ENCODE measurements at places on chromosomes 11 and 22.

GRCh38 chr11:68436985-68437926 lies 23.3 kb upstream of the PPP6R3 start:
- peaks cover 9% of the 10 kb centered on the region for H3K4me1 ChIP-seq
- no peak overlapping the region for H3K27ac ChIP-seq
- no peak for DNase-seq

DNA sequence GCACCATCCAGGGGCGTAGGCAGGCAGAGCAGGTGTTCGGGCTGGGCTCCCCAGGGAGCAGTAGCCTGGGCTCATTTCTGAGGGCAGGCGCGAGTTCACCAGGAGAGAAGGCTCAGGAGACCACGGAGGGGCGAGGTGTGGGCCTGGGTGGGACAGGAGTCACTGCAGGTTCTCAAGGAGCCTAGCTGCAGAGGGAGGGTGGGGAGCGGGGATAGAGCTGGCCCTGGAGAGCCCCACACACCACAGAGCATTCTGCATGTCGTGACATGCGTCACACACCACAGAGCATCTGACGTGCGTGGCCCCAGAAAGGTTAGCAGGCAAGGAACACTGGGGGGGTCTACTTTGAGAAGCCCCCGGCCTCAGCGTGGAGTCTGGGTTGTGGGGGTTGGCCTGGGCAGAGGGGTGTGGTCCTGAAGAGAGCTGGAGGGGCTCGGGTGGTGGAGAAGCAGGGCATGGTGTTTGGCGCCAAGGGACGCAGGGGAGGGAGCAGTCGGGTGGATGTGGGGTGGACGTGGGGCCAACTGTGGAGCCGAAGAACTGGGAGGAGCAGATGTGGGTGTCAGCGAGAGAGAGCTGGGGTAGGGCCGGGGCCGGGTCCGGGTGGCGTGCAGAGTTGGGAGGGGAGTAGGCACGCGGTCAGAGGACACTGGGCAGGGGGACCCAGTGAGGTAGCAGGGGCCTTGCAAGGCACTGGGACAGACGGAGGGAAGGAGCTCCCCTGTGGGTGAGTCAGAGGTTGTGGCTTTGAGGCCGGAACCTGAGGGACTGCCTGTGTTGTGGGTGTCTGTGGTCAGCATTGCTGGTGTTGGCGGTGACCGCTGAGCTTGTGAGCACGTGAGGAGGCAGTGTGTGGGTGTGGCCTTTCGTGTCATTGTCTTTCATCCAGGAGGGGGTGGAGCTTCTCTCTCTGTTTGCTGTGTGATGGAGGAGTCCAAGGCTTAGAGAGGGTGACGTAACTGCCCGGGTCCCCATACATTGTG lies 25.5 kb downstream of the CTTN start:
- H3K4me3 ChIP-seq: no peak overlapping the region
- no peaks in the 10 kb centered on the region for H3K27me3 ChIP-seq
- peaks cover 57% of the 10 kb centered on the region for H3K36me3 ChIP-seq
- no peak overlapping the region for H3K27ac ChIP-seq
- no peaks in the 10 kb centered on the region for H3K4me1 ChIP-seq

DNA sequence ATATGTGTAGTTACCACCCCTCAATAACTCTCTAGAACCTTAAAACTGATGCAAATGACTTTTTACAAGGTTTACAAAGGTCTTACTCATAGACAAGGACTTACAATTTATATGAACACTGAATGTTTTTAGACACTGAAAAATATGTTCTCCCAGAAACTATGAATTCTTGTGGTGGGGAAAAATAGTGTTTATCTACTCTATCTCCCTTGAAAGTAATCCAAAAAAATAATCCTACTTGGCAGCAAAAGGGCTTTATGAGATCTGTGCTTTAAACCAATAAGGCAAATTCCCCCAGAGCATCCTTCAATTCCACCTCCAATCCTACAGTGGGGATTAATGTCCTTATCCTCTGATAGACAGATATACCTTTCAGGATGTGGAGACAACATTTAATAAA lies 1984.1 kb upstream of the RAG2 start:
- H3K36me3 ChIP-seq: no peaks in the 10 kb centered on the region
- H3K4me3 ChIP-seq: no peak overlapping the region

DNA sequence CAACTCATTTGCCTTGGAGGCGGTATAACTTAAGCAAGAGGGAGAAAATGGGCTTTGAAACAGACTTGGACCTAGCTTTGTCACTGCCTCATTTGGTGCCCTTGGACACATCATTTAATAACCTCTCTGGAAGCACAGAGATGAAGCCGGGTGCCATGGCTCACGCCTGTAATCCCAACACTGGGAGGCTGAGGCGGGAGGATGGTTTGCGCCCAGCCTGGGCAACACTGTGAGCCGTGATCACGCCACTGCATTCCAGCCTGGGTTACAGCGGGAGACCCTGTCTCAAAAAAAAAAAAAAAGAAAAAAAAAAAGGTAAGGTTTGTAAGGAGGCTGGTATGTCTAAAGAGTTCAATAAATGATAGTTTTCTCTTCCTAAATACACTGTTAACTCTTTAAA lies 806 bp downstream of the COA4 start:
- H3K27me3 ChIP-seq: no peaks in the 10 kb centered on the region
- peaks cover 4% of the 10 kb centered on the region for H3K36me3 ChIP-seq
- H3K4me3 ChIP-seq: peak overlapping the region; percentile 100
- H3K27ac ChIP-seq: peak overlapping the region; percentile 97
- DNase-seq: no peak

GRCh38 chr11:86214710-86215109 lies 29.8 kb upstream of the EED start:
- no peak overlapping the region for H3K27ac ChIP-seq
- H3K36me3 ChIP-seq: no peaks in the 10 kb centered on the region
- H3K4me1 ChIP-seq: peaks cover 7% of the 10 kb centered on the region
- no peak overlapping the region for H3K4me3 ChIP-seq
- no peaks in the 10 kb centered on the region for H3K27me3 ChIP-seq

DNA sequence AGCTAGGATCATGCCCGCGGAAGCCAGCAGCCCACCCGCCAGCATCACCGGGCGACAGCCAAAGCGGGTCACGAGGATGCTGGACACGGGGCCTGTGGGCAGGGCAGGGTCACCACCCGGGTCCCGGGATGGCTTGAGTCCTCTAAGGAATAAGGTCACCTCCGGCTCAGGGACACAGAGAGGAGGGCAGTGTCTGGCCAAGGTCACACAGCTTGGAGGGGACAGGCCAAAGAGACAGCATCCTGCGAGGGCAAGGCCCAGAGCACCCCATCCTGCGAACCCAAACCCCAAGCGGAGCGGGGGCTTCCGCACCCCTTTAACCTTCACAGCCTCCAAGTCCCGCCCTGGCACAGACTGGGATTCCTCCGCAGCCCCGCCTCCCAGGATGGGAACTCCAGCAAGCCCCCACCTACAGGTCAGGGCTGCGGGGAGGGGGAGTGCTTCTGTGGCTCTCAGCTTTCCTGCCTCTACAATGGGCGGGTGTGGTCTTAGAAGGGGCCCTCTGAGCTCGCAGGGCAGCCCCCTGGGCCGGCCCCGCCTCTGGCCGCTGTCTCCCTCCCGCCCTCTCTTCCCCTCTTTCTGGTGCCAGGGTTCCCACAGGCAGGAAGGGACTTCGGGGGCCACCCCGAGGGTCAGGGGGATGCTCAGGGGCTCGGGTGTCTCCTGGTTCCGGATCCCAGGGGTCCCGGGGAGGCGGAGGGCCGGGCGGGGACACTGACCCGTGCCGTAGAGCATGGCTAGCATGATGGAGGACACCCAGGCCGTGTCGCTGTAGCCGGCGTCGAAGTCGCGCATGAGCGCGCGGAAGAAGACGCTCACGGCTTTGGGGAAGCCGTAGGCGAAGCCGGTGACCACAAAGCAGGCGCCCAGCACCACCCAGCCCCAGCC lies 1.8 kb downstream of the SLC16A8 start:
- peaks cover 29% of the 10 kb centered on the region for H3K27me3 ChIP-seq
- no peak overlapping the region for H3K27ac ChIP-seq

DNA sequence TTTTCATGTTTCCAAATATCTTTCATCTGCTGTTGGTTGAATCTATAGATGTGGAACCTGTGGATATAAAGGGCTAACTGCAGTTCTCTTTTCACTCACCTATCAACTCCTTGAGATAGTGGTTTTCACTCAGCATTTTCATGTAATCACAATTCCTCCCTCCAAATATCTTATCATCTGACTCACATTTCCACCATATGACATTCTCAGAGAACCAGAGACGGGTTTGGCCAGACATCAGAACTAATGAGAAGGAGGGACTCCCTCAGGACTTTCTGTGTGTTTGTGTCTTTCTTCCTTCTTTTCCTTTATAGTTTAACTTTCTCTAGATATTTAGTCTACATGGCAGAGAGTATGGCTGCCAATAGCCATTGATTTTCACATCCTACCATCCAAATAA lies 134.8 kb upstream of the DDI1 start:
- no peaks in the 10 kb centered on the region for H3K36me3 ChIP-seq
- DNase-seq: no peak
- H3K27ac ChIP-seq: no peak overlapping the region
- no peak overlapping the region for H3K4me3 ChIP-seq
- H3K27me3 ChIP-seq: no peaks in the 10 kb centered on the region
- H3K4me1 ChIP-seq: no peaks in the 10 kb centered on the region

DNA sequence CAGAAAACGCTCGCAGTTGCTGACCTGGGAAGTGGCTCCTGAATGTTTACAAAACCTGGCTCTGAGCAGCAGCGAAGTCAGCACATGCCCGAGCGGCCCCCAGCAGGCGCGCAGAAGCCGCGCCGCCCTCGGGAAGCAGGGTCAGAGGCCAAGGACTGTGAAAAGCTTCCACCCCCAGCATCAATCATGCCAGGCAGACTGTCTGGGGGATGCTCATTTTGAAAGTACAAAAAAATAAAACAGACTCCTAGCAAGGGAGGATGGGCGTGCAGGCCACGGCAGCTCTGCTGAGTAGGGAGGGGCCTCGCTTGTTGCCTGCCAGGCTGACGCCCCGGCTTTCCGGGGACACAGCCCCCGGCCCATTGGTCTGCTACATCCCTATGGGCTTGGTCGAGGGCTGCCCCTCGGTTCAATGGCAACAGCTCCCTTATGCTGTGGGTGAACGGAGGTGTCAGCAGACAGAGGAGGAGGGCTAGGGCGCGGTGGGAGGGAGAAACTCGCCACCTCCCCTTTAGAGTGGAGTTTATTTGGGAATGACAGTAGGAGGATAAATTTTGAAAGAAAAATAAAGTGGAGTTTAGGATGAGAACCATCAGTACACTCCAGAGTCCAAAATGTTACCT lies 37.7 kb upstream of the GNB1L start:
- H3K4me1 ChIP-seq: peaks cover 29% of the 10 kb centered on the region
- no peak for DNase-seq
- H3K36me3 ChIP-seq: peaks cover 1% of the 10 kb centered on the region
- peak overlapping the region; percentile 81 for H3K27ac ChIP-seq
- no peak overlapping the region for H3K4me3 ChIP-seq

GRCh38 chr11:75240311-75241035 lies at the start of gene TPBGL:
Gene TPBGL, plus strand, starts transcription at chr11:75240774. Its CDS starts 276 bp downstream, at chr11:75241050.
- H3K4me1 ChIP-seq: no peaks in the 10 kb centered on the region
- H3K27ac ChIP-seq: no peak within 1 kb of the TSS
- no peak for DNase-seq
- no peak within 1 kb of the TSS for H3K4me3 ChIP-seq
- peaks cover 50% of the 10 kb centered on the region for H3K27me3 ChIP-seq

- H3K36me3 ChIP-seq: no peaks in the 10 kb centered on the region
- peaks cover 5% of the 10 kb centered on the region for H3K4me1 ChIP-seq
- no peak overlapping the region for H3K4me3 ChIP-seq
- no peak for DNase-seq
Measured at GRCh38 chr11:92384802-92385201, 160.2 kb downstream of the FAT3 start.

- H3K4me1 ChIP-seq: no peaks in the 10 kb centered on the region
- DNase-seq: no peak
- no peaks in the 10 kb centered on the region for H3K27me3 ChIP-seq
- no peak overlapping the region for H3K4me3 ChIP-seq
Measured at GRCh38 chr22:35053060-35053835, 12.7 kb upstream of the ISX start.

- peaks cover 7% of the 10 kb centered on the region for H3K4me1 ChIP-seq
- H3K27me3 ChIP-seq: peaks cover 20% of the 10 kb centered on the region
- H3K4me3 ChIP-seq: peak within 1 kb of the TSS; percentile 83
- H3K36me3 ChIP-seq: peaks cover 8% of the 10 kb centered on the region
Measured at GRCh38 chr11:125903711-125904659, at the start of gene DDX25. Gene DDX25, plus strand, starts transcription at chr11:125904508. Its CDS starts 10 bp downstream, at chr11:125904518.

Measured in keratinocyte (primary cell).